SJCRH30 (cell line): ENCODE measurements at places on chromosomes 4 and X.

DNA sequence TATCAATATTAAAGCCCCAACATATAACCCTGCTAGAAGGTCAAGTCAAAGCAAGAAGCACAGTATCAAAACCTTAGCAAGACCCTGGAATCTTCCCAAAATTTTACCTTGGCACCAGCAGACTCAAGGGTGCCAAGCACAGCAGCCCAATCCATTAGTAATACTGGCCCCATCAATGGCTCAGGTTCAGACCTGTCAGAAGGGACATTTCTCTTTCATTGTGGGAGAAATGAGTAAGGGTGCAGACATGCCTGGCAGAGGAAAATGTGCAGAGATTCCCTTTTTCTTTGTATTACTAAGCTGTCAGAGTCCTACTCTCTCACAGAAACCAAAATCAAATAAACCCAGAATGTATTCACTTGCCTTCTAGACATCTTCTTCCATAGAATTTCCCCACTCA is 203.9 kb downstream of the EVC2 start:
- H3K36me3 ChIP-seq, result no peaks in the 10 kb centered on the region
- DNase-seq, result no peak
- no peak overlapping the region for H3K27ac ChIP-seq

GRCh38 chr4:104868958-104869357 is 277.7 kb upstream of the TET2 start:
- H3K27ac ChIP-seq, result no peak overlapping the region
- H3K27me3 ChIP-seq, result no peaks in the 10 kb centered on the region
- no peaks in the 10 kb centered on the region for H3K36me3 ChIP-seq
- no peaks in the 10 kb centered on the region for H3K4me1 ChIP-seq
- DNase-seq, result no peak
- H3K4me3 ChIP-seq, result no peak overlapping the region

- peak; percentile 50 for DNase-seq
- peaks cover 12% of the 10 kb centered on the region for H3K4me1 ChIP-seq
- no peaks in the 10 kb centered on the region for H3K36me3 ChIP-seq
- no peak overlapping the region for H3K4me3 ChIP-seq
- H3K27me3 ChIP-seq, result no peaks in the 10 kb centered on the region
These were observed 78.5 kb downstream of the MID1IP1 start for GRCh38 chrX:38879631-38880220.

GRCh38 chr4:28754376-28754775 is 1893.7 kb downstream of the STIM2 start:
- H3K4me3 ChIP-seq, result no peak overlapping the region
- DNase-seq, result no peak
- no peaks in the 10 kb centered on the region for H3K36me3 ChIP-seq
- H3K27ac ChIP-seq, result no peak overlapping the region
- H3K27me3 ChIP-seq, result no peaks in the 10 kb centered on the region

- no peaks in the 10 kb centered on the region for H3K4me1 ChIP-seq
- 0 out of 2 replicates have a peak, but pooled peaks cover 5% of the 10 kb centered on the region for H3K36me3 ChIP-seq
- no peaks in the 10 kb centered on the region for H3K27me3 ChIP-seq
- no peak overlapping the region for H3K27ac ChIP-seq
- no peak for DNase-seq
These were observed 72.6 kb downstream of the CHIC2 start for GRCh38 chr4:53991821-53992220.

GRCh38 chr4:74997948-74998729 is 65.2 kb downstream of the PARM1 start:
- H3K27me3 ChIP-seq, result no peaks in the 10 kb centered on the region
- no peaks in the 10 kb centered on the region for H3K36me3 ChIP-seq
- peaks cover 14% of the 10 kb centered on the region for H3K4me1 ChIP-seq
- no peak overlapping the region for H3K27ac ChIP-seq

GRCh38 chr4:111556851-111557250 is 588.4 kb upstream of the FAM241A start:
- DNase-seq, result no peak
- no peaks in the 10 kb centered on the region for H3K27me3 ChIP-seq
- H3K4me3 ChIP-seq, result no peak overlapping the region
- H3K36me3 ChIP-seq, result no peaks in the 10 kb centered on the region

DNA sequence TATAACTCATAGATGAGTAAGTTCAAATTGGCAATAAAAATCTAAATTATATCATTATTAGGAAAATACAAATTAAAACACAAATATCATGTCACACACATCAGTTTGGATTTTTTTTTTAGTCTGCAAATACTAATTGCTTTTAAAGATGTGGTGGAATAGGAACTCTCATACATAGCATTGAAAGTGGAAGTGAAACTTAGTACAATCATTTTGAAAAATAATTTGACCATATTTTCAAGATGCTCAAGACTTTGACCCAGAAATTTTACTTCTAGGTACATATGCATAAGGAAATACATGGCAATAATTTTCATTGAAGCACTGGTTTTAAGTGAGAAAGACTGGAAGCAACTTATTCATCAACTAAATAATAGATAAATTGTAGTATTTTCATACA is 147.5 kb upstream of the SMIM31 start:
- no peaks in the 10 kb centered on the region for H3K4me1 ChIP-seq
- H3K4me3 ChIP-seq, result no peak overlapping the region
- H3K36me3 ChIP-seq, result no peaks in the 10 kb centered on the region
- DNase-seq, result no peak
- no peak overlapping the region for H3K27ac ChIP-seq
- H3K27me3 ChIP-seq, result no peaks in the 10 kb centered on the region

GRCh38 chr4:76401654-76402053 is 19.3 kb downstream of the CCDC158 start:
- H3K36me3 ChIP-seq, result no peaks in the 10 kb centered on the region
- H3K27ac ChIP-seq, result no peak overlapping the region
- H3K4me1 ChIP-seq, result no peaks in the 10 kb centered on the region
- no peak overlapping the region for H3K4me3 ChIP-seq
- DNase-seq, result no peak

DNA sequence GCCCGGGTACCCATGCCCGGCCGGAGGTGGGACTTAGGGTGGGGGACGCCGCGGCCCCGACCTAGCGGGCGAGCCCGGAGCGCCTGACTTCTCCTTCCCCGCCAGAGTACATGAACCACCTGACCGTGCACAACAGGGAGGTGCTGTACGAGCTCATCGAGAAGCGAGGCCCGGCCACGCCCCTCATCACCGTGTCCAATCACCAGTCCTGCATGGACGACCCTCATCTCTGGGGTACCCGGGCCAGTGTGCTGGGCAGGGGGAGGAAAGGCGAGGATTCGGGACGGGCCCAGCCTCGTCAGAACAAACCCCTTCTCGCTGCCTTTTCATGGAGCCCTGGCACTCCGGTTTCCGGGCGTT is 622 bp downstream of the TAFAZZIN start:
- H3K4me1 ChIP-seq, result peaks cover 4% of the 10 kb centered on the region; the same call in 1 of the 2 replicates
- H3K4me3 ChIP-seq, result peak overlapping the region; percentile 72
- peak overlapping the region; percentile 81 for H3K27ac ChIP-seq
- no peaks in the 10 kb centered on the region for H3K27me3 ChIP-seq
- peak; percentile 71 for DNase-seq

DNA sequence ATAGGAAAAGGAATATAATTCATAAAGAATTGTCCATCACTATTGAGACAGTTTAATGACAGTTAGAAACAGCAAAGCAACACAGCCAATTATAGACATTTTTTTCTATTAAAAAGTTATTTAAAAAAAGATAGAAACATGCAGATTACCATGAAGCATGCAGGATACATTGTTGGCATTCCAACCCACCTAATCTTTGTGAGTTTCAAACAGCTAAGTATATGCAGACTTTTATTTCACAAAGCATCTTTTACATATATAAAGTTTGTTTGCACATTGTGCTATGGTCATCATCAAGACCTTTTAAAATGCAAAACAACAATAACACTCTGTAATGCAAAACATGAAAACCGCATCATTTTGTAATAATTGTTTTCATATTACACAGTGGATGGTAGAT is 125.9 kb upstream of the ETNPPL start:
- H3K36me3 ChIP-seq, result no peaks in the 10 kb centered on the region
- DNase-seq, result no peak
- H3K4me1 ChIP-seq, result peaks cover 9% of the 10 kb centered on the region
- no peaks in the 10 kb centered on the region for H3K27me3 ChIP-seq
- H3K27ac ChIP-seq, result no peak overlapping the region
- no peak overlapping the region for H3K4me3 ChIP-seq

DNA sequence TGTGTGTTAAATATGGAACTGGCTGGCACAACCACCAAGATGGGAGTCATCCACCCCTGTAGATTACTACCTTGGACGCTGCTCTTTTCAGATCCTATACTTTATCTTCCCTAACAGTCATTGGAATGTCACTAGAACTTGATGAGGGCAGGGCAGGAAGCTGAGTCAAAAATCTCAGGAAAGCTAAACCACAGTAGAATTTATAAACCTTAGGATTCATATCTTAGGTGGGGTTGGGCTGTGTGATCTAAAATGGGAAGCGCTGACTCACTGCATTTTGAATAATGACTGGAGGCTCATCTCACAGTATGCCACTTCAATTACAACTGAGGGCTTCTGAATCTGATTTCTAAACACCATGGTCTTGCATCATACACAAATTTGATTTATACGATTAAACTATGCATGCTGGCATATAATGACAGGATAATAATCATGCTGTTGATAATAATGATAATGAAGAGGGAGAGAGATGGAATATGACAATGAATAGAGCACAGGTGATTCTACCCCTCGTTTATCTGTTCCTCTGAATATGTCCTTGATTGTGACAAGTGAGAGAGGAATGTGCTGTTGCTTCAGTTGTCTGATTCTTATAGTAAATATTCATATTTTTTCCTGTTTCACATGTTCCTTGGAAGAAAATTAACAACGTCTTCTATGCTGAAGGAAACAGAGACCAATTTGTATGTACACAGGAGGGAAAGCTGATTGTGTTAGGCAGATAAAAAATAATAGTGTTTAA is 270.3 kb upstream of the HS3ST1 start:
- 0 out of 2 replicates have a peak, but pooled peaks cover 3% of the 10 kb centered on the region for H3K27me3 ChIP-seq
- DNase-seq, result no peak
- H3K27ac ChIP-seq, result no peak overlapping the region

GRCh38 chrX:119755981-119756533 is 2.3 kb upstream of the SOWAHD start:
- peaks cover 17% of the 10 kb centered on the region for H3K4me1 ChIP-seq
- no peaks in the 10 kb centered on the region for H3K36me3 ChIP-seq
- H3K27me3 ChIP-seq, result no peaks in the 10 kb centered on the region
- peak overlapping the region; percentile 9; the same call in 1 of the 2 replicates for H3K4me3 ChIP-seq
- peak overlapping the region; percentile 35 for H3K27ac ChIP-seq

DNA sequence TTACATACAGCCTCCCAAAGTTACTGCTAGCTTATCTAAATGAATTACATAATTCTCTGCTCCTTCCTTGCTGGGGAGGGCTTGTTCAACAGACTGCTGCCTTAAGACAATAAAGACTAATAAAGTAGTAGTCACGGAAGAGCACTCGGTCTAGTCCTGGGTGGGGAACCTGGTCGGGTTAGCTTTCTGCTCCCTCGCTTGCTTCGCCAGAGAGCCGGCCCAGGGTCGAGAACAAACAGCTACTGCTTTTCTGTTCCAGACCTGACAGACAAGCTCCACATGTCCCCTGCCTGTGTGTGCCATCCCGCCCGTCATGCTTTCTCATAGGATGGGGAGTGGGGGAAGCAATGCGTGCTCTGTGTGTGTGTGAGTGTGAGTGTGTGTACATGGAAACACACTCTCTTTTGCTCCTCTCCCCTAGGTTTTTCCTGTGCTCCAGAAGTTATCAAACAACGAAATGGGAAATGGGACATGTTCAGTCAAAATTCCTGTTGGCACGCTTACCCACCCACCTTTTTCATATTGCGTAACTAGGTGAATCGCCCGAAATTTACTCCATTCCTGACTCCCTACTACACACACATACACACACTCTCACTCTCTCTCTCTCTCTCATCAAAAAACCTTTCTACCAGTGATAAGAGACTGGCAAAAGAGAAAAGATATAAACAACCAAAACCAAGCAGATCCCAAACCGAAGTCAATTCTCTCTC is 1.3 kb downstream of the NPY1R start:
- no peak overlapping the region for H3K27ac ChIP-seq
- H3K4me1 ChIP-seq, result no peaks in the 10 kb centered on the region
- no peak for DNase-seq
- H3K36me3 ChIP-seq, result no peaks in the 10 kb centered on the region

DNA sequence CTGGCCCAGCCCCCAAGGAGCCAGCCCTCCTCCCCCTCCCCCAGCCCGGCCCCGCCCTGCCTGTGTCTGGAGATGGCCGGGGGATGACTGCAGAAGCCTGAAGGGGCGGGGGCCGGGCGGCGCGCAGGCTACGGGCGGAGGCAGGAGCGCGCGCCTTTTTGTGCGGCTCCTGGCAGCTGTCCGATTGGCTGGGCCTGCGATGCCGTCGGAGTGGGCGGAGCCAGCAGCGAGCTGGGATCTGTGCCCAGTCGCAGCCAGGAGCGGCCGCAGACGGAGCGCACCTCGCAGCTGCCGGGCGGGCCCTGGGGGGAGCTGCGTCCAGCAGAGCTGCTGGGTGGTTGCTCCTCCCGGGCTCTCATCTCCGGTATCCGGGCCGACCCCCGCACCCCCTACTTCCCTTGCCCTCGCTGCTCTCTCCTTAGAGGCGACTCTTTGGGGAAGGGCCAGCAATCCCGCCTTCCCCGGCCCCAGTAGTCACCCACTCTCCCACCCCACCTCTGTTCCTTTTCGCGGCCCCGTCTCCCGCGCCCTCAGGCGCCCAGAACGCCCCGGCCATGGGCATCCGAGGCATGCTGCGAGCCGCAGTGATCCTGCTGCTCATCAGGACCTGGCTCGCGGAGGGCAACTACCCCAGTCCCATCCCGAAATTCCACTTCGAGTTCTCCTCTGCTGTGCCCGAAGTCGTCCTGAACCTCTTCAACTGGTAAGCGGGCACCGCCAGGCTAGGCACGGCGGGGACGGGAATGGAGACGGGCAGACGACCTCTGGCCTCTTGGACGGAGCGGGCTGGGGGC is at the start of gene GABRQ:
Gene GABRQ, plus strand, starts transcription at position 247 of the 794 bp plus-strand sequence. Its CDS starts 308 bp downstream, at position 555.
- DNase-seq, result peak; percentile 28
- H3K36me3 ChIP-seq, result no peaks in the 10 kb centered on the region
- no peak within 1 kb of the TSS for H3K27ac ChIP-seq
- H3K4me3 ChIP-seq, result no peak within 1 kb of the TSS
- H3K4me1 ChIP-seq, result no peaks in the 10 kb centered on the region

DNA sequence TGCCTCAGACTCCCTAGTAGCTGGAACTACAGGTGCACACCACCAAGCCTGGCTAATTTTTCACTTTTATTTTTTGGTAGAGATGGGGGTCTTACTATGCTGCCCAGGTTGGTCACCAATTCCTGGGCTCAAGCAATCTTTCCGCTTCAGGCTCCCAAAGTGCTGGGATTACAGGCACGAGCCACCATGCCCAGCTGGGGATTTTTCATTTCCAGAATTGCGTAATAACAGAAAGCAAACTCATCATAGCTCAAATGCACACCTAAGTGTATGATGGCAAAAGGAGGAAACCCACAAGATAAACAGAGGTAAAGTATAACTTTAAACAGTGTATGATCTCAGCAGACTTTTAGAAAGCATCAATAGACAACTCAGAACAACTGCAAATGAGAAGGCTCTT is 56.2 kb downstream of the TEX11 start:
- no peak overlapping the region for H3K4me3 ChIP-seq
- no peaks in the 10 kb centered on the region for H3K36me3 ChIP-seq
- peaks cover 8% of the 10 kb centered on the region for H3K4me1 ChIP-seq
- H3K27ac ChIP-seq, result no peak overlapping the region

- peak; percentile 42 for DNase-seq
- H3K4me1 ChIP-seq, result no peaks in the 10 kb centered on the region
- no peaks in the 10 kb centered on the region for H3K36me3 ChIP-seq
- no peak overlapping the region for H3K4me3 ChIP-seq
- H3K27me3 ChIP-seq, result peaks cover under 1% of the 10 kb centered on the region; the same call in 1 of the 2 replicates
These were observed 353.1 kb upstream of the BOD1L1 start for GRCh38 chr4:13980317-13981310.

- no peak overlapping the region for H3K27ac ChIP-seq
- no peaks in the 10 kb centered on the region for H3K36me3 ChIP-seq
- H3K27me3 ChIP-seq, result no peaks in the 10 kb centered on the region
These were observed 24.8 kb downstream of the IQSEC2 start for GRCh38 chrX:53256446-53257041.

- DNase-seq, result no peak
- H3K27me3 ChIP-seq, result peaks cover 11% of the 10 kb centered on the region; the same call in 1 of the 2 replicates
- H3K36me3 ChIP-seq, result no peaks in the 10 kb centered on the region
These were observed 16.8 kb upstream of the RNF4 start for GRCh38 chr4:2451821-2452785.
